ENCODE measurements at places on chromosomes 5 and 9.

DNA sequence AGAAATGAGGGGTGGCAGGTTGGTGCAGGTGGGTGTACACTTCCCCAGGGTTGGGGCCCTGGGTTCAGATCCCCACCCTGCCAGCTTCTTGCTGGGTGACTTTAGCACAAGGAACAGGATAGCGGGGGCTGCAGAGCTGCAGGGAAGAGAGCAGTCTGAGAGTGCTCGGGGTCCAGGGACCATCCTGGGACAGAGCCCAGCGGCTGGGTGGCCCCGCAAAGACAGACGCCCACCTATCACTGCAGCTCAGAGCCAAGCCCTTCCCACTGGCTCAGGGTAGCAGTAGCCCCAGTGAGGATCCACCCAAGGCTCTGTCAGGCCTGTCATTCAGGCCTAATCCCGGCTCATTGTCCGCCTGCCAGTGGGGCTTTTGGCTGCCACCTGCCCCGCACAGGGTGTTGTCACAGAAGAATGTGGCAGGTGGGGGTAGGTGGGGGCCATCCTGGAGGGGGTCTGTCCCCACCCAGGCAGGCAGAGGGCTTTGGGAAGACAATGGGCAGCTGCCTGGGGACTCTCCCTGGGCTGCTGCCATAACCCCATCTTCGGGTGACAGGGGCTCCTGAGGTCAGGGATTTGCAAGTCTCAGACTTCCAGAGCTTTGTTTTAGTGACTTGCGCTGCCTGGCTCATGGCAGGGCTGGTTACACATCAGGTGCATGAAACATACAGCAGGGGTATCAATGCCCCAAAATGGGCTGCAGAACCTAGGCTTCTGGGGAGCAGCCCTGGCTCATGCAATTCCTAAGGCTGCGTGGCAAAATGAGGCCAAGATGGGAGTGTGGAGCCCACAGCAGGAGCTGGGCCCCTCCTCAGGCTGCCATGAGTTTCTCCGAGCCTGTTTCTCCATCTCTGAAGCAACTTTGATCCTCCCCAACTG lies 52.1 kb downstream of the BARX1 start:
- DNase-seq: no peak

- no peak for DNase-seq
These were observed 84.8 kb downstream of the PJA2 start for GRCh38 chr5:109324931-109325330.

DNA sequence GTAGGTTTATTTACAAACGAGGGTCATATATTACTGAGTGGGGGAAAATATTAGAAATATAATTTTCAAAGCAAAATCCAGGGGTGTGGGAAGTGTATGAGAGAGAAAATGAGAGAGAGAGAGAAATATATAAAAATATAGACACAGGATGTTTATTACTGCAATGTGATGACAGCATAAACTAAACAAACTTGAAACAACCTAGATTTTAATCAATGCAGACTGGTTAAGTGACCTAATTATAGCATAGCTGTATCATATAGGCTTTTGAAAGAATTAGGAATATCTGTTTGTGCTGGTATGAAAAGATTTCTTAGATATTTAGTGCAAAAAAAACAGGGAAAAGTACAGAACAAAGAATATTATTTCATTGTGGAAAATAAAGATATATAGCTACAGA lies 280.5 kb downstream of the ACTL7B start:
- DNase-seq: no peak

- DNase-seq: no peak
These were observed 592.1 kb downstream of the PRELID2 start for GRCh38 chr5:145243016-145243415.

DNA sequence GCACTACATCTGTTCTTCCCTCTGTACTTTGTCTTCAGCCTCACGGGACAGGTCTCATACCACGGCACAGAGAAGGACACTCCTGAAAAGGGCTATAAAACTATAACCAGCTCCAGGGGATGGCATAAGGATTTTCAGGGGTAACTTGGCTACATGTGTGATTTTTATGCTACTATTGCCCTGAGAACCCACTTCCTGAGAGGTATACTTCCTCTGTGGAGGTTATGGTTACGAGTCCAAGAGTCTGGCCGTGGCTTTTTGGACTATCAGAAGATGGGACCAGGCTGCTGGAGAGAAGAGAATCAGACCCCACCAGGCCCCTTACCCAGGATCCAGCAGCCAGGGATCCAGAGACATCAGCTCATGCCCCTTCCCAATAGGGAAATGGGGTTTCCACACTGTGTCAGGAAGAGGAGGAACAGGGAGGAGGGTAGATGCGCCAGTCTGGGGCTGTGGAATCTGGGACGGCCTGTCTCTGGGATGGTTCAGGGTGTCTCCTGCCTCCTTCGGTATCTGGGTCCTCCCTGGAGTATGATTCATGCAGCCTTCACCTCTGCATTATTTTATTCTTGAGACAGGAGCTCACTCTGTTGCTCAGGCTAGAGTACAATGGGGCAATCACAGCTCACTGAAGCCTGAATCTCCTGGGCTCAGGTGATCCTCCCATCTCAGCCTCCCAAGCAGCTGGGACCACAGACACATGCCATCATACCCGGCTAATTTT lies 29.7 kb downstream of the WHRN start:
- DNase-seq: no peak

GRCh38 chr9:5305741-5306140 lies 1.2 kb upstream of the RLN2 start:
- DNase-seq: no peak

GRCh38 chr5:88734191-88734640 lies 148.8 kb downstream of the MEF2C start:
- no peak for DNase-seq

DNA sequence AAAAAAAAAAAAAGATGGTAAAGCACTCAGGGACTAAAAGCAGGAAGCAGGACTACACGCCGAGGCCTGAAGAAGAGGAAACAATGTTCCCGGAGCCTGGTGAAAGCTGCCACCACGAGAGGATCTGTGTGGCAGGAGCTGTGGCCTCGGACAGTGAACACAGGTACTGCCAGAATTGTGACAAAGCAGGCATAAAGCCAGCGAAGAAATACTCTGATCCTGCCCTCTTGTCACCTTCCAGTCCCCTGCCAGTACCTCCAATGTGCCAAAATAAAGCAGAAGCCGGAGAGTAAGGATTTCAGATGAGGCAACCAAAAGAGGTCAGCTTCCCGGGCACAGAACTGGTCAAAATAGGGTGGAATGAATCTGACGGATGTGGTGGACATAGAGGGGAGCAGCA lies 211.5 kb upstream of the TARS1 start:
- no peak for DNase-seq

- DNase-seq: no peak
These were observed 457.7 kb upstream of the CHD1 start for GRCh38 chr5:99386406-99387077.

GRCh38 chr5:110104726-110105669 lies 415.3 kb downstream of the MAN2A1 start:
- DNase-seq: no peak

DNA sequence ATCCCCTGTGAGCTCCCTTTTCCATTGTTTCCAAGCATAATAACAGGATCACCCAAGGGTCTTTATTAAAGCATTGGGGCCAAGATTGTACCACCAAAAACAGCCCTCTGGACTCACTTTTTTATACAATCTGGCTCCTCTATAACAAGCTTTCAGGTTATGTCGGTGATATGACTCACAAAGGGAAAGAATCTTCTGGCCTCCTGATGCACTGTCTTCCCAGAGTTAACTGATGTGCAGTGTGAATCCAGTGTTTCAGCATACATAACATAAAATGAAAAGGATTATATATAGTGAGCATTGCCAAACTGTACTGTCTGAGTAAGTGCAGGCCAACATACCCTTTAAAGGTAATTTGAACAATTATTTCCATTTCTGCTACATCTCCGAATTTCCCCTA lies 33.9 kb upstream of the MAN2A1 start:
- no peak for DNase-seq

DNA sequence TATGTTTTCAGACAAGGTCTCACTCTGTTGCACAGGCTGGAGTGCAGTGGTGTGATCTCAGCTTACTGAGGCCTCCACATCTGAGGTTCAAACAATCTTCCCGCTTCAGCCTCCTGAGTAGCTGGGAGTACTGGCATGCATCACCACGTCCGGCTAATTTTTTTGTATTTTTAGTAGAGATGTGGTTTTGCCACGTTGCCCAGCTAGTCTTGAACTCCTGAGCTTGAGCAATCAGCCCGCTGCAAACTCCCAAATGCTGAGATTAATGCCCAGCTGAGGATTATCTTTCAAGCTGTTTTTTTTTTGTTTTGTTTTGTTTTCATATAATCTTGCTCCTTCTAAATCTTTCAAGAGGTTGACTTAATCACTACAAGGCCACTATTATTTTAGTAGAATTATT lies 47.3 kb upstream of the SLC28A3 start:
- no peak for DNase-seq

- DNase-seq: no peak
These were observed 24.6 kb upstream of the ALDH1B1 start for GRCh38 chr9:38367898-38368297.

GRCh38 chr5:164289526-164289925 lies 784.1 kb downstream of the MAT2B start:
- DNase-seq: no peak

DNA sequence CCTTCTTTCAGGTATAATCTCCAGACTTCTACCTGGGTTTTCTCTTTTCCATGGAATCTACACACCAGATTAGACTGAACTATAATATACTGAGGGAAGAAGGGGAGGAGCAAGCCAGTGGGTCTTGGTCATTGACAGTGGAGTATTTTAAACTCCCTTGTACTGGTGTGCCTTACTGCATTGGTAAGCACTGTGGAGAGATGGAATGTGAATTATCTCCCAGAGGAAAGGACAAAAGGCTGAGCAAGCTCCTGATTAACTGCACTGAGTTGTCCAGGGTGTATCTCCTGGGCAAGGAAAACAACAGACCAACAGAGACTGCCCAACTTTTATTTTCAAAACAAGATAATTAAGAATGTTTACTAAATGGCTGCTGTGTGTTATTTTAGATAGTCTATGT lies 29.8 kb upstream of the SLCO6A1 start:
- no peak for DNase-seq

DNA sequence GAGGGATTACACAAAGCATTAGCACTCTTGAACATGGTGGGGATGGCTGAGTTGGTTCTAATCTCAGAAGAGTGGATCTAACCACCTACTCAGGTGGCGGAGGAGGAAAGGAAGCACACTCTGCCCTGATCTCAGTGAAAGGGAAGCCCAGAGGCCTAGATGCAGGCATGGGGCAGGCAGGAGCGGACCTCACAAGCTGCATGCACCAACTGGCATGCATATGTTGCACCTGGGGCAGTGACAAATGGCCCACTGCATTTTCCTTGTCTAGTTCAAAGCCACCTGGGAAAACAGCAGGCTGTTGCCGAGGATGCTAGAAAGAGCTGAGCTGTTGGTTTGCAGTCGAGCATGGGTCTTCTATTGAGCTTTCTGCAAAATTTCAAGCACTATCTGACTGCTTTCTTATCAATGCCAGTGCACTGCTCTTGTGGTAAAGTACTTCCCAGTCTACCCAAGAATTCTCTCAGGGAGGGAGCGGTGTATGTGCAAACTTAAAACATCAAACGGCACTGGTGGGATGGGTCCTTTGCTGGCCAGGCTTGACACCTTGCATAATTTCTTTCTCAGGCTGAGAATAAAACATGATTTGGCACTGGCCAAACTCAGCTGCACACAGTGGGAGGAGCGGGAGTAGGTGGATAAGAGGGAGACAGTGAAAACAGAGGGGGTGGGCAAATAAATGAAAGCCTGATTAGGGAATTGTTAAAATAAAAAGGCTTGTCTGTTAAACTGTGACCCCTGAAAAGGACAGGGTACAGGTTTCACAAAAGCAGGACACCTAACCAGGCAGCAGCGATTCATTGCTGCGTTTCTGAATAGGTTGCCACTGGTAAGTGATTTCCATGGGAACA lies 108.9 kb downstream of the MARCHF3 start:
- no peak for DNase-seq

GRCh38 chr5:59036274-59036961 lies 453.5 kb downstream of the RAB3C start:
- no peak for DNase-seq

- peak; percentile 9 for DNase-seq
These were observed 52.8 kb upstream of the TUT7 start for GRCh38 chr9:86407022-86407421.

DNA sequence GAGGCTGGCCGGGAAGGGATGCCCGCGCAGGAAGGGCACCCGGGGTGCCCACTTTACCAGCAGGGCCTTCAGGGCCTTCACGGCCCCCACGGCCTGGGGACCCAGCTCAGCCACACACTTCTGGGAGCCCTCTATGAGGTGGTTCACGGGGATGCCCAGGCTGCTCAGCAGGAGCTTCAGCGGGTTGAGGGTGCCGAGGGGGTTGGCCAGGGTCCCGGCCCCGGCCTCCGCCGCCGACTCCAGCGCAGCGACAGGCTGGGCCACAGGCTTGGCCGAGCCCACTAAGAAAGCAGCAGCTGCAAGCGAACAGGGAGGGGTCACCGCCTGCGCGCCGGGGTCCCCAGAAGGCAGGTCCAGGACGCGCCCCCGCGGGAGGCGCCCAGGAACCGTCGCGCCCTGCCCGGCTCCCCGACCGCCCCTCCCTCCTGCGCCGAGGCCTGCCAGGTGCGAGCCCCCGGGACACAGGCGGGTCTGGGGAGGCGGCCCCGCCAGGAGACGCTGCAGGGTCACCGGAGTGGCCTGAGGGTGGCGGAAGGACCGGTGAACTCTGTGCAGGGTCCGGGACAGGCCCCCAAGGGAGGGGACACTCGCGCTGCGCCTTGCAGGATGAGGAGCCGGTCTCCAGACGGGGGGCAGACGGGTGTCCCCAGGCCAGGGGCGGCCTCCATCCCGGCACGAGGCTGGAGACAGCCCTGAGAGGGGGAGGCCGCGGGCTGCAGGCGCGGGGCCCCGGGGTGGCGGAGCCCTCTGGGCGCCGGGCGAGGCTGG lies 572 bp downstream of the SCGB3A1 start:
- no peak for DNase-seq

DNA sequence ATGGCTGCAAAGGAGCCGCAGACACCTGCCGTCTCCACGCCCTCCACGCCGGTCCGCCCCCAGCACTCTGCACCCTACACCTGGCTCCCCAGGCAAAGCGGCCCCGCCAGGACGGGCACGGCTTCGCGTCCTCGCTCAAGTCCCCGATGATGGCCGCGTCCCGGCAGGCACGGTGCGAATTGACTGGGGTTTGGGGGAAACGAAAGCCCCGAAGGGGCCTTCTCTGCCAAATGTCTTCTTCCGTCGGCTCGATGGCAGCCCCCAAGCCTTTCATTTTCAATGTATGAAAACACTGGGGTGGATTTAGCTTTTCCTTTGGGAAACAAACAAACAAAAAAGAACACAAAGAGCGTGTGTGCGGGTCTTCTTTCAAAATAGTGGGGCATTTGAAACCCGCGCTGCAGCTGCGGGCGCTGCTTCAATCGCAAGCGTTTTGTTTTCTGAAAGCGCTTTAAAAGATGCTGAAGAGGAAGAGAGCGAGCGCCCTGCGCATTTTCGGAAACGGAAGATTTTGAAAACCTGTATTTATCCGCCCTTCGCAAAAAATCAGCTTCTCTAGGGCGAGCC lies 160.0 kb downstream of the RMI1 start:
- no peak for DNase-seq

GRCh38 chr5:104171958-104172690 lies 609.5 kb upstream of the NUDT12 start:
- DNase-seq: no peak

GRCh38 chr5:36842087-36842486 lies 34.5 kb upstream of the NIPBL start:
- no peak for DNase-seq
